ENCODE measurements at places on chromosomes 13 and 19.

GRCh38 chr19:7078008-7078407, 8.5 kb downstream of the ZNF557 start:
- DNase-seq, result no peak

GRCh38 chr13:53050151-53050550, 21.5 kb downstream of the OLFM4 start:
- DNase-seq, result no peak

- DNase-seq, result no peak
Measured at GRCh38 chr19:51415187-51415586, 2.3 kb downstream of the SIGLEC10 start.

- DNase-seq, result no peak
Measured at GRCh38 chr13:93525087-93525486, 298.5 kb downstream of the GPC6 start.

DNA sequence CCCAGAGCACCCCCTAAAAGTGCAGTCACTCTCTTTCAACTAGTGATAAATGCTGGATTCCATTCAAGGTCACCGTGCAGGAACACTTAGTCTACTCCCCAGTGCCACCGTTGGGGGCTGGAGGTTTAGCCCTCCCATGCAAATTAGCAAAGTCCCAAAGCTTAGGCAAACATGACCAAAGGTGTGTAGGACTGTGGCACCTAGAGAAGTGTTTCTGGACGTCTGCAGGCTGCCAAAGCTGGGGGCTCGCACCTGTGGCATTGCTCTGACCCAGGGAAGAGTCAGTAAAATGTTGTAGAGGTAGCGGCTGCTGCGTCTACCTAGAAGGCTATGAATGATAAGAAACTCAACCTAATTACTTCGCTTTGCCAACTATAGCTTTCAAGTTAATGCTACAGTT, 13.9 kb downstream of the COL4A1 start:
- no peak for DNase-seq

DNA sequence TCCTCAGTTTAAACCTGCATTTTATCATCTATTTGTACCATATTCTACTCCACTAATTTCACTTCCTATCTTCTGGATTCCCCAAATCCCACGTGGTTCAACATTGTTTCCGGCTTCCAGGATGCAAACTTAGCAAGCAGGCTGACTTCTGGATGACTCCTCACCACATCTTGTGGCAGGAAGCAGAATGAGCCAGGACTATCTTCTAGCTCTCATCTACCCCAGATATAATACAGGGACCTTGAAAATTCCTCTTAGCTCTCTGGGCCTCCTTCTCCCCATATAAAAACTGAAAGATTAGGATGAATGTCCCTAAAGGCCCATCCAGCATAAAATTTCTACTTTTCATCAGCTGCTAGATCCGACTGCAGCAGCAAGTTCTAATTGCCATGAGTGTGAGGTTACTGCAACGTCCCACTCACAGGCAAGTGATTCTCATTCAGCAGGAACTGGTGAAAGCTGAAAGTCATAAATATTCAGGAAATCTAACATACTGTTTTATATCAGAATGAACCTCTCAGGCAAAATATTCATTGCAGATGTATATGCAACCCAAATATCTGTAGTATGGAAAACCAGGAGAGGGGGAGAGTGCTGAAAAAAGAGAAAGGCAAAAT, 93.4 kb downstream of the KCTD12 start:
- no peak for DNase-seq

GRCh38 chr13:27549406-27549981, 70.8 kb downstream of the LNX2 start:
- no peak for DNase-seq

DNA sequence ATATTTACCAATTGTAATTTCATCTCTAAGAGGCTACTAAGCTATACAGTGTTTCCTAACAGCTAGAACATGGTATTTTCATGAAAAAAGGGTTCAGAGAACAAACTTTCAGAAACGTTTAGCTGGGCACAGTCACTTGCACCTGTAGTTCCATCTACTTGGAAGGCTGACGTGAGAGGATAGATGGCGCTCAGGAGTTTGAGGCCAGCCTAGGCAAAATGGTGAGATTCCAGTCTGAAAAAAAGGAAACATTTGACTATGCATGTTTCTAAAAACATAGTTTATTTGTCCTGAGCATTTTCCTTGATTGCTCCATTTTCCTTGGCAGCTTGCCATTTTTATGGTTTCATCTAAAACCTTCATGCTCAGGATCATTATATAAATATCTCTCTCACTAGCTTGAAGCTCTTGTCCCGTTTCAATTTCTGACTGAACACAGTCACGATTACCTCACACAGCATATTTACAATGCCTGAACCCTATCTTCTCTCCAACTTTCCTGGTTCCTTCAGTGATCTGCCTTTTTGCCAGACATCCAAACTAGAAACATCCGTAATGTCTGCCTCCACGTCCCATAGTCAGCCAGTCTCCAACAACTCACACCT, 200.8 kb downstream of the RGCC start:
- DNase-seq, result no peak

DNA sequence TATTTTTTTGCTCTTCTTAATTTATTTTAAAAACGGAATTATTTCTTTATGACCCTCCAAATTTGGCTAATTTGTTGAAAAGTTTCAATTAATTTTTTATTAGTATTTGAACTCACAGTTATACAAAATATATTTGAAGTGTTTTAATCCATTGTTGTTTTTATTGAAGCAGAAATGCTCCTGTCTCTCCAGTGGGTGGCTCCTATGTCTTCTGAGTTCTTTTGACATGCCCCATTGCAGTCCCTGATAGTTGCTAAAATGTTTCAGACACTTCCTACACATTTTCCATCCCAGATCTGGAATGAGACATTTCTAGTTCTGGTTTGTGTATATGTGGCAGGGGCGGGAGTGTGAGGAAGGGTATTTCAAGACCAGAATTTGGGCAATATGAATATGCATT, 579.4 kb upstream of the PRR20A start:
- no peak for DNase-seq

DNA sequence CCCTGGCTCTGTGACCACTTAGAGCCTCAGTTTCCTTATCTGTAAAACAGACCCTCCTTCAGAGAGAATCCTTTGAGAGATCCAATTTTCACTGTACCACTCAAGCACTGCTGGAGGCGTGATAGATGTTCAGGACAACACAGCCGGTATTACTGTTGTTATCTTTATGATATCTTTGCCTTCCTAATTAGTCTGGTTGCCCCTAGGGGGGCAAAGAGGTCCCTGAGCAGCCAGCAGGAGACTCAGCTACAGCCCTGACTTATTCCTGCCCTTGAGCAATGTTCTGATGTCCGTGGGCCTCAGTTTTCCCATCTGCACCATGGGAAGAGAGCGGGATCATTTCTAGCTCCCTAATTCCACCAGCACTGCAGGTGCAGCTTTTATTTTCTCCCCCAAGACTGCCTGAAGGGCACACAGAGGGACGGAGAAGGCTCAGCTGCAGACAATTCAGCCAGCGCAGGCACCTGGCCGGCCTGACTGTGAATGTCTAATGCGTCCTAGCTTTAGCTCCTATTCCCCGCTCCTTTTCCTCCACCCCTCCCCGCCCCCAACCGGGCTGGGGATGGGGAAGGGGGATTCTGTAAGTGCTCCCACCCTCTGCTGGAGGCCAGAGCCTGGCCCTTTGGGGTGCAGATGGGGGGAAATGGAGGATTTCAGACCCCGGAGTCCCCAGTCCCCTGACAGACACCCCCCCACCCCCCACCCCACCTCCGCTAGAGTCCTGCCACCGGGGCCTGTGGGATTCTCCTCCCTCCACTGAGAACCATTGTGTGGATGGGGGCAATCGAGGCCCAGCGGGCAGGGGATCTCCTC, 16.2 kb downstream of the TLE5 start:
- no peak for DNase-seq

GRCh38 chr19:43624933-43625332, 5.5 kb upstream of the ZNF428 start:
- peak; percentile 87 for DNase-seq

GRCh38 chr19:54364775-54365257, at the start of gene LAIR1:
Gene LAIR1, minus strand, starts transcription at chr19:54364931. Its CDS starts 127 bp downstream, at chr19:54364804.
- DNase-seq, result no peak

DNA sequence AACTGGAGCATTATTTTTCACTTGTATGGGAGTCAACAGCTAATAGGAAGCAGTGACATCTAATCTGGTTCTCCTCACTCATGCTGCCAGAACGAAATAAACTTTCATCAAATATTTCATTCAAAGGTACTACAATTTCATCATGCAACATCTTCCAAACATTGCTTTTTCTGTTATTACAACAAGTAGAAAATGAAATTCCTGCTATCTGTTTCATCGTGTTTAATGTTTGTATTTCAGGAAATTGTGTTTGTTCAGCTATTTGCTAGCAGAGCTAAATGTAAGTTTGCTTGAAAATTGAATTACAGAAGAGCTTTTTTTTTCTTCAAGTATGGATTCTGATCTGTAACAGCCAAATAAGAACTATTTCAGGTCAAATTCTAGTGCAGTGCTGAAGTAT, 90.1 kb downstream of the SLITRK6 start:
- DNase-seq, result no peak

DNA sequence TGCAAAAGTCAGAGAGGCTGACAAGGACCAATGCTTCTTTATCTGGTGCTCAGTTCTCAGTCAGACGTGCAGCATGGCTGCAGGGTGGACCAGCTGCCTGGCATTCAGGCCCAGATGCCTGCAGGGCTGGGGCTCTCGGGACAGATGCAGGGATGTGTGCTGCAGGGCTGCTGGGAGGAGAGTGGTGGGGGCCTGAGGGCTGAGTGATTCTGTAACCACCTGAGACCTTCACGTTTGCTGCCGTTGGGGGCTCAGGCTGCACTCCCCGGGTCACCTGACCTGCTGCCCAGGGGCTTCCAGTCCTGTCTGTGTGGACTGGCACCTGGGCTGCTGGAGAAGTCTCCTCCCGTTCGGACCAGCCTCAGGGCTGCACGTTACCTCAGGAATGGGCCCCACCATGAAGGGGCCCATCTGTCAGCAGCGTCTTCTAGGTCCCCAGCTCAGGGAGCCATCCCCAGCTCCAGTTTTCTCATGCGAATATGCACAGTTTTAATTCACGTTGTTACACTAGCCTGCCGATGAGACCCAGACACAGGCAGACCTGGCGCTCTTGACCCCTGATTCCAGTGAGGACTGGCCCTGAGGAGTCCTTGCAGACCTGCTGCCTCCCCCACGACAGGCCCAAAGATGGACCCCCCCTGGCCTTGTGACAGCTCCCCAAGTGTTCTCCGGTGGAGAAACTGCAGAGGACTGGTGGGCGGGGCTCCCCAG, 16.9 kb downstream of the KCTD15 start:
- no peak for DNase-seq

- DNase-seq, result no peak
Measured at GRCh38 chr13:39540929-39541605, 61.9 kb downstream of the LHFPL6 start.

DNA sequence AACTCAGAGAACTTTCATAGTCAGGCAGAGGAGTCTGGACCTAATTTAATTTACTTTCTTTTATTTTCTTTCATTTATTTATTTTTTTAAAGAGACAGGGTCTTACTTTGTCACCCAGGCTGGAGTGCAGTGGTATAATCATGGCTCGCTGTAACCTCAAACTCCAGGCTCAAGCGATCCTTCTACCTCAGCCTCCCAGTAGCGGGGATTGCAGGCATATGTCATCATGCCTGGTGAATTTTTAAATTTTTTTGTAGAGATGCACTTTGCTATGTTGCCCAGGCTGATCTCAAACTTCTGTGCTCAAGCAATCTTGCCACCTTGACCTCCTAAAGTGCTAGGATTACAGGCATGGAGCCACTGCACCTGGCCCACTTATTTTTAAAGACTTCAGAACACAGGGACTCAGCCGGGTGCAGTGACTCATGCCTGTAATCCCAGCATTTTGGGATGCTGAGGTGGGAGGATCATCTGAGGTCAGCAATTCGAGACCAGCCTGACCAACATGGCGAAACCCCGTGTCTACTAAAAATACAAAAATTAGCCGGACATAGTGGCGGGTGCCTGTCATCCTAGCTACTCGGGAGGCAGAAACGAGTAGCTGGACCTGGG, 50.6 kb downstream of the KLF5 start:
- DNase-seq, result no peak

GRCh38 chr19:51010066-51010795, 8.8 kb upstream of the KLK8 start:
- DNase-seq, result no peak

- DNase-seq, result no peak
Measured at GRCh38 chr19:19691683-19692082, 23.0 kb downstream of the ZNF101 start.

DNA sequence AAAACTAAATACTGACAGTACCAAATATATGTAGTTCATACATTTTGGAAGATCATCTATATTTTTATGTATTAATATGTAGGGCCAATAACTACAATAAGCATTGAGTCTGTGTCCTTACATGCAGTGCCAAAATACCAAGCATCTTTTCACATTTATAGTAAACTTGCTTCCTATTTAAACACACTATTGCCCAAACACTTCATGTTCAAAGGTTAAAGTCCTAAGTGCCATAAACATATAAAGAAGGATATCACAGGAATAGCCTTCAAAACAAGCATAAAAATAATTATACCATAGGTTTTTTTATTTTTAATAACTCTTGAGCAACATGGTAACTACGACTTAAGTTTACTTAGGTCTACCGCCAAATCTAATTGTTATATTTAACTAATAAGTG, 27.1 kb downstream of the EXOSC8 start:
- no peak for DNase-seq

GRCh38 chr13:97653443-97654140, 219.6 kb downstream of the RAP2A start:
- DNase-seq, result no peak
